ENCODE measurements at places on chromosomes 2 and 18. TPM values are rescaled to one million over a fixed set of nuclear protein-coding genes. Genes with fewer than 3 reads are reported as not detected.

The RANBP2 gene
- total RNA-seq, result 70.2 TPM

The SCTR gene
- total RNA-seq, result not detected

The SP140 gene
- 2.5 TPM for total RNA-seq

The SLC9A4 gene
- not detected for total RNA-seq

DNA sequence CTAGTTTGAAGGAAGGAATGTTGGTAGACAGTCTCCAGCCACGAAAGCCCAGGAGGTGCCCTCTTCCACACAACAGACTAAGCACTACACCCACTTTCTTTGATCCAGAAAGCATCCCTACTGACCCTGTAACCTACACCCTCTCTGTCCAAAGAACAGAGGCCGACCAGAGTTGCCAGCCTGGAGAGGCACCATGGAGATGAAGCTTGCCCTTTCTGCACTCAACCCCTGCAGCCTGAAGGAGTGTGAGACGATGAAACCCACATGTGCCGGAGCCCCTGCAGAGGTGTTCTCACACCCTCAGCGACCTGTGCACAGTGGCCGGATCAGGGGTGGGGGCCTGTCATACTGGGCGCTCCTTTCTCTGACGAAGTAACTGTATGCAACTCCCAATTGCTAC is 136.3 kb downstream of the ZNF516 start:
- no peak overlapping the region for H3K4me3 ChIP-seq
- no peak overlapping the region for H3K27ac ChIP-seq
- H3K36me3 ChIP-seq, result peaks cover 6% of the 10 kb centered on the region
- no peak for DNase-seq

GRCh38 chr18:31149351-31149750 is 13.3 kb downstream of the DSC1 start:
- no peak overlapping the region for H3K27ac ChIP-seq
- no peak overlapping the region for H3K4me3 ChIP-seq
- H3K4me1 ChIP-seq, result no peaks in the 10 kb centered on the region
- no peaks in the 10 kb centered on the region for H3K36me3 ChIP-seq
- no peak for DNase-seq

DNA sequence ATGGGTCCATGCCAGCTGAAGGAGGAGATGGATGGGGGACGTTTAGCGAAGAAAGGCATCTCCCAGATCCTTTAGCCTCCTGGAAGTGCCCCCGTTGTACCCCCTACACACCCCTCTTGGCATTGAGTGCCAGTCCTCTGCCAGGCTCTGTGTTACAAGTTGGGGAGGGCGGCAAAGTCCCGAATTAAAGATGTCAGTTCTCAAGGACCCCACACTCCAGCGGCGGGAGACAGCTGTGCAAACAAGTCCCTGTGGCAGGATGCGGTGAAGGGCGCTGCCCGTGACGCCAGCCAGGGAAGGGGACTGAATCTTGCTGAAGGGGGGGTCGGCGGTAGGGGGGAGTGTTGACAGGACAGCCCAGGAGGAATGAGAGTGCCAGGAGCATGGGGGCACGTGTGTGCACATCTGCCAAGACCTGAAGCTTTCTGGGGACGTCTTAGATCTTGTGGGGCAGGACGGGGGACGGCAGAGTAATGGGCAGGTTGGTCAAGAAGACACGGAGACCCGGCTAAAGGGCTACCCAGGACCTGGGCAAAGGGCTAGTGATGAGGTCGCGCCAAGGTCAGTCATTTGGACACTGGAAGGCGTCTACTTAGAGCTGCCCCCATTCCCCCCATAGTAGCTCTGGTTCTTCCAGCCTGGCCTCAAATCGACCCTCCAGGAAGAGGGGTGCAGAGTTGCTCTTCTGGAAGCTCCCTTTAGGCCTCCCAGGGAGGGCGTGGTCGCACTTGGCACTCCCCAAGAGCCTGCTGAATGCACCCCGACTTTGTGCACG is 2.8 kb upstream of the CTDSP1 start:
- H3K27me3 ChIP-seq, result no peaks in the 10 kb centered on the region
- peaks cover 25% of the 10 kb centered on the region for H3K4me1 ChIP-seq
- peak overlapping the region; percentile 92 for H3K4me3 ChIP-seq
- peak; percentile 95 for DNase-seq
- peaks cover 6% of the 10 kb centered on the region for H3K36me3 ChIP-seq

- no peak overlapping the region for H3K4me3 ChIP-seq
- no peak overlapping the region for H3K27ac ChIP-seq
- no peaks in the 10 kb centered on the region for H3K27me3 ChIP-seq
Measured at GRCh38 chr2:68417926-68418325, 49.2 kb downstream of the FBXO48 start.

GRCh38 chr2:100902817-100903405 is 83.0 kb downstream of the NPAS2 start:
- H3K4me1 ChIP-seq, result peaks cover 26% of the 10 kb centered on the region
- no peak for DNase-seq
- no peak overlapping the region for H3K27ac ChIP-seq
- H3K4me3 ChIP-seq, result no peak overlapping the region

DNA sequence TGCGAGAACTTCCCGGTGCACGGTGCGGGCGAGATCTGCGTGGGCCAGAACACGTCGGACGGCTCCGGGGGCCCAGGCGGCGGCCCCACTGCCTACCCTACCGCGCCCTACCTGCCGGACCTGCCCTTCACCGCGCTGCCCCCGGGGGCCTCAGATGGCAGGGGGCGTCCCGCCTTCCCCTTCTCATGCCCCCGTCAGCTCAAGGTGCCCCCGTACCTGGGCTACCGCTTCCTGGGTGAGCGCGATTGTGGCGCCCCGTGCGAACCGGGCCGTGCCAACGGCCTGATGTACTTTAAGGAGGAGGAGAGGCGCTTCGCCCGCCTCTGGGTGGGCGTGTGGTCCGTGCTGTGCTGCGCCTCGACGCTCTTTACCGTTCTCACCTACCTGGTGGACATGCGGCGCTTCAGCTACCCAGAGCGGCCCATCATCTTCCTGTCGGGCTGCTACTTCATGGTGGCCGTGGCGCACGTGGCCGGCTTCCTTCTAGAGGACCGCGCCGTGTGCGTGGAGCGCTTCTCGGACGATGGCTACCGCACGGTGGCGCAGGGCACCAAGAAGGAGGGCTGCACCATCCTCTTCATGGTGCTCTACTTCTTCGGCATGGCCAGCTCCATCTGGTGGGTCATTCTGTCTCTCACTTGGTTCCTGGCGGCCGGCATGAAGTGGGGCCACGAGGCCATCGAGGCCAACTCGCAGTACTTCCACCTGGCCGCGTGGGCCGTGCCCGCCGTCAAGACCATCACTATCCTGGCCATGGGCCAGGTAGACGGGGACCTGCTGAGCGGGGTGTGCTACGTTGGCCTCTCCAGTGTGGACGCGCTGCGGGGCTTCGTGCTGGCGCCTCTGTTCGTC is 1.7 kb downstream of the FZD7 start:
- peaks cover 27% of the 10 kb centered on the region for H3K4me1 ChIP-seq
- no peaks in the 10 kb centered on the region for H3K36me3 ChIP-seq
- H3K4me3 ChIP-seq, result peak overlapping the region; percentile 70
- H3K27me3 ChIP-seq, result no peaks in the 10 kb centered on the region
- no peak for DNase-seq

DNA sequence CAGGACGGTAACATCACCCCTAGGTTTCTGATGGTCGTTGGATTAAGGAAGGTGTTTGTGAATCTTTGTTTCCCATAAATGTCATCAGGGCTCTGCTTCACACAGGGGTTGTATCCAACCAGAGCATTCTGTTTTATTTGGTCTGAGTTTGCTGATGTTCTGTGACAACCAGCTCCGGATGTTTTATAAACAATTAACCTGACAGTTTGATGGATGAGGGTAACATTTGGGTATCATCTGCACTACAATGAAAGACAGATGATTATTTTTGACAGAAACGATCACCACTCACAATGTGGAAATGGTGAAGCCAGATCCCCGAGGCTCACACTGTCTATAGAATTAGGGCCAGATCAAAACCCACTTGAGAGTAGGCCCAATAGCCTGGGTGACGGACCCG is 107.1 kb downstream of the CDC42EP3 start:
- H3K4me3 ChIP-seq, result no peak overlapping the region
- peak; percentile 37 for DNase-seq
- H3K4me1 ChIP-seq, result peaks cover 16% of the 10 kb centered on the region
- H3K27ac ChIP-seq, result peak overlapping the region; percentile 68
- H3K27me3 ChIP-seq, result no peaks in the 10 kb centered on the region
- H3K36me3 ChIP-seq, result no peaks in the 10 kb centered on the region

GRCh38 chr2:224576088-224576715 is 9.0 kb downstream of the CUL3 start:
- no peak for DNase-seq
- H3K27ac ChIP-seq, result no peak overlapping the region

DNA sequence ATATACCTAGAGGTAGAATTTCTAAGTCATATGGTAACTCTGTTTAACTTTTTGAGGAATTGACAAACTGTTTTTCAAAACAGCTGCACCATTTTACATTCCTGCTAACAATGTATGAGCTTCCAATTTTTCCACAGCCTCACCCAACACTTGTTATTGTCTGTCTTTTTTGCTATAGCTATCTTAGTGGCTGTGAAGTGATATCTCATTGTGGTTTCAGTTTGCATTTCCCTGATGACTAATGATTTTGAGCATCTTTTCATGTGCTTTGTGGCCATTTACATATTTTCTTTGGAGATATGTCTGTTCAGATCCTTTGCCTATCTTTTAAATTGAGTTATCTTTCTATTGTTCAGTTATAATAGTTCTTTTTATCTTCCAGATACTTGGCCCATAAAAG is 273.8 kb downstream of the AGPS start:
- no peaks in the 10 kb centered on the region for H3K27me3 ChIP-seq
- DNase-seq, result no peak
- H3K4me3 ChIP-seq, result no peak overlapping the region
- no peaks in the 10 kb centered on the region for H3K4me1 ChIP-seq

GRCh38 chr2:8289111-8289510 is 392.7 kb upstream of the ID2 start:
- no peak overlapping the region for H3K4me3 ChIP-seq
- no peak for DNase-seq
- no peak overlapping the region for H3K27ac ChIP-seq
- no peaks in the 10 kb centered on the region for H3K36me3 ChIP-seq
- H3K27me3 ChIP-seq, result no peaks in the 10 kb centered on the region

DNA sequence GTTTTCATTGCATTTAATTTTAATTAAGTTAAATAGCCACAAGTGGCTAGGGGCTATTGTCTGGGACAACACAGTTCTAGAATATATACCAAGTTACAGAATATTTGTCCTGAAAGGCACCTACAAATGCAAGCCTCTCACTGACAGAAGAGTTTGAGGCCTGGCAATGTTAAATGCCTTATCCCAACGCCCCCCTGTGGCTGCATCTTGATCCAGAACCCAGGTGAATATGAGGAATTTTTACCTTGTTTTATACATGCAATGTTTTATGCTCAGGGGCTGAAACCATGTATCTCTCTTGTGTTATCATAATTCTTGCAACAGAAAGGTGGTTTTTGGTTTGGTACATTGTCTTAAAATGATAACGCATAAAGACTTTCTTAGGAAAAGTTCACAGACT is 71.8 kb upstream of the SEC11C start:
- H3K27me3 ChIP-seq, result no peaks in the 10 kb centered on the region
- DNase-seq, result no peak
- H3K27ac ChIP-seq, result no peak overlapping the region
- H3K4me3 ChIP-seq, result no peak overlapping the region
- H3K4me1 ChIP-seq, result no peaks in the 10 kb centered on the region
- H3K36me3 ChIP-seq, result no peaks in the 10 kb centered on the region

GRCh38 chr2:193806088-193806774 is 1611.5 kb upstream of the TMEFF2 start:
- no peak for DNase-seq
- no peaks in the 10 kb centered on the region for H3K36me3 ChIP-seq
- H3K27ac ChIP-seq, result no peak overlapping the region
- no peaks in the 10 kb centered on the region for H3K27me3 ChIP-seq

DNA sequence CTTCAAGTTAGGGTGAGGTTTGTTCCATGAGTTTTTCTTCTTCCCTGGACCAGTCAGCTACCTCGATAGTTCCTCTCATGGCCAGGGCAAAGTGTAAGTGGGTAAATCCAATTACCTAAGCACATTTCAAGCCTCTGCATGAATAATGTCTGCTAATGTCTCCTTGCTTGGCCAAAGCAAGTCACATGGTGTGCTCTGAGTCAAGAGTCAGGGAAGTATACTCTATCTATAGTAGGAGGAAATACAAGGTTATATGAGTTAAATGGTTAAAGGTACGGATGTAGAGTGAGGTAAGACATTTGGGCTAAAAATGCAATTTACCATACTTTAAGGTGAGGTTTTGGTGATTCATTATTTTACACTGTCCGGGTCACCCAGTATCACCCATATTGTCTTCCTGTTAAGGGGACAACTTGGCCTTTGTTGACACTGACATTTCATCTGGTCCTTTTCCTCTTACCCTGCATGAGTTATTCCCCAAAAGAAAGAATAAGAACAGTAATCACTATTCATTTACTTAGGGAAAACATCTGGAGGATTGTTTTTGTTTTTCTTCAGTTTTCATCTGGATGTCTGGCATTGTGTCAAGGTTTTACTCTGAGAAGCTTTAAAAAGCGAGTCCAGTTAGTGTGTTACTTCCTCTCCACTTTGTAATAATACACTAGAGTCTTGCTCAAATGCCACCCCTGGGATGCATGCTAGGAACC is 405.5 kb downstream of the RND3 start:
- H3K27ac ChIP-seq, result no peak overlapping the region
- H3K27me3 ChIP-seq, result no peaks in the 10 kb centered on the region
- H3K4me3 ChIP-seq, result no peak overlapping the region
- no peaks in the 10 kb centered on the region for H3K4me1 ChIP-seq
- DNase-seq, result no peak

GRCh38 chr2:220336771-220337170 is 709.3 kb downstream of the SLC4A3 start:
- H3K36me3 ChIP-seq, result no peaks in the 10 kb centered on the region
- H3K27me3 ChIP-seq, result no peaks in the 10 kb centered on the region
- H3K4me1 ChIP-seq, result no peaks in the 10 kb centered on the region
- H3K27ac ChIP-seq, result no peak overlapping the region
- no peak overlapping the region for H3K4me3 ChIP-seq
- no peak for DNase-seq

DNA sequence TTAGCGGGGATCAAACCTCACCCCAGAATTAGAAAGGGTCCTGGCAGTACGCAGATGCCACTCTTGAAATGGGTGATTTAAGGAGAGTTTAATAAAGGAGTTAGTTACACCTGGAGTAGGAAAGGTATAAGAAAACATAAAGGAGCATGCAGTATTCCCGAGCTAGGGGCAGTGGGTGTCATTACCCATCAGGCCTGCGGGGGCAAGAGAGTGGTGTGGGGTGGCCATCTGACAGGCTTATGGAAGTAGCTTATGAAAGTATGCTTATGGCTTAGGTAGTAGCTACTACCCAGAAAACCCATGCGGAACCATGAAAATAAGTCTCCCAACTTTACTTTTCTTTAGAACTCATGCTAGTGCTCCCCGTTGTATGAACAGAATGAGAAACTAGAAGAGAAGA is 568.9 kb upstream of the ACVR2A start:
- no peaks in the 10 kb centered on the region for H3K36me3 ChIP-seq
- no peaks in the 10 kb centered on the region for H3K27me3 ChIP-seq
- DNase-seq, result no peak
